Activated T-helper 9 cell treated with anti-CD3 and anti-CD28 coated beads, Interleukin-2, amount 50 U/mL, for 16 hours (primary cell): ENCODE measurements at places on chromosomes 12 and 14.
A peak's percentile ranks its signal among the peaks of the same experiment; 100 is the strongest.

DNA sequence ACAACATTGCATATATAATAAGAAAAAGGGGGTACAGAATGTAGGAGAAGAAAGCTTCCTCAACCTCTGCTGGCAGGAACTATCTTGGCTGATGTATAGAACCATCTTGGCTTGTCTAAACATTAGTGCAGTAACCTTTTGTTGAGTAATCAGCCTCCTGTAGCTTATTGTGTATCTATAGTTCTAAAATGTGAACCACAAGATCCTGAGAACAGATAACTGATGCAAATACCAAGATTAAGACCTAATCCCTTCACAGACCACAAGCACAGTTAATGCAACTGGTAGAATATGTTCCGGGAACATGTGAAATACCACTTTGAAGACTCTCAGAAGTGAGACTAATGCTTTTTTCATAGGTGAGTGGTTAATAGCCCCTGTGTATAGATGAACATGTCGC is 50.7 kb upstream of the KCNC2 start:
- no peak for DNase-seq

- no peak for DNase-seq
Observed at GRCh38 chr14:30078811-30079402, 151.3 kb upstream of the PRKD1 start.

- no peak for DNase-seq
Observed at GRCh38 chr14:83463500-83464098, 1929.9 kb upstream of the SEL1L start.

GRCh38 chr14:73133795-73134194 is 2.5 kb upstream of the PSEN1 start:
- DNase-seq = no peak

GRCh38 chr14:105168979-105169507 is 467 bp upstream of the JAG2 start:
- no peak for DNase-seq

GRCh38 chr12:85283560-85283959 is 3.5 kb downstream of the ALX1 start:
- DNase-seq = no peak

DNA sequence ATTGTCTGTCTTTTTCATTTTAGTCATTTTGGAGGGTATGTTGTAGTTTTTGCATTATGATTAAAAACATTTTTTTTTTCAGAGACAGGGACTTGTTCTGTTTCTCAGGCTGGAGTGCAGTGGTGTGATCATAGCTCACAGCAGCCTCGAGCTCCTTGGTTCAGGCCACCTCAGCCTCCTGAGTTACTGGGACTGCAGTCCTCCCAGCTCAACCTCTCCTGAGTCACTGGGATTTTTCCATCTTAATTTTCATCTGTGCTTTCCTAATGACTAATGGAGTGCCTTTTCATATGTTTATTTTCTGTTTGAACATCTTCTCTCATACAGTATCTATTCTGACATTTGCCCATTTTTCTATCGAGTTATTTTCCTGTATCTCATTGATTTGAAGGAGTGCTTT is 52.6 kb downstream of the DYRK2 start:
- DNase-seq = no peak

GRCh38 chr12:13376610-13377373 is 180.3 kb downstream of the EMP1 start:
- no peak for DNase-seq

DNA sequence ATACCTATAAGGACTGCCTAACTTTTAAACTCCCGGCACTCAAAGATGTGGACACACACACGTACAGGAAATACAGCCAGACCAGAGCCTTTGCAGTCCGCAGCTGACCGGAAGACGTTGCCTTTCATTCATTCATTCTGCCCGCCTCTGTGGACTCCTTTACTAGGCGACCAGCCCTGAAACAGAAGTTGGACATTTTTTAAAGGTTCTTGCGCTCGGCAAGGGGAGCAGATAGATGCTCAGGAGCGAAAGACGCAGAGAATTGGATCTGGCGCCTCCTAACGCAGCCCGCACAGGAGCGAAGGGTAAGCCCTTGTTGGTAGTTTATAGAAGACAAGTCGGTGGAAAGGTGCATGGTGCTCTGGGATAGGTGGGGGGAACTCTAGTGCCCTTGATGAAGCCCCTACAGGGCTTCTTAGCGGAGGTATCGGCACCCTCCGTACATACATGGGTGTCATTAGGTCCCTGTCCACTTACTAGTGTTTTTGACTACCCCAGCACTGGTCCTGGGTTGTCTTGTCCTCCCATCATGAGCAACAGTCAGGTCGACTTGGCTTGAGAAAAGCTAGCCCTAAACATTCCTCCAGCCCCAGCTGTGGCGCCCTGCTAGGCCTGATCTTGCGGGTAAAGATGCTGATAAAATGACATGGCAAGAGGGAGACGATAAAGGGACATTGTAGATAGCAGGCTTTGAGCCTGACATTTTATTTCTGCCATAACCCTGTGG is at the start of gene KDM2B:
Gene KDM2B, minus strand, starts transcription at position 65 of the 727 bp plus-strand sequence. CDS start 112 bp downstream, outside the sequence.
- DNase-seq = no peak

- no peak for DNase-seq
Observed at GRCh38 chr14:34682787-34683321, 31.5 kb downstream of the CFL2 start.

DNA sequence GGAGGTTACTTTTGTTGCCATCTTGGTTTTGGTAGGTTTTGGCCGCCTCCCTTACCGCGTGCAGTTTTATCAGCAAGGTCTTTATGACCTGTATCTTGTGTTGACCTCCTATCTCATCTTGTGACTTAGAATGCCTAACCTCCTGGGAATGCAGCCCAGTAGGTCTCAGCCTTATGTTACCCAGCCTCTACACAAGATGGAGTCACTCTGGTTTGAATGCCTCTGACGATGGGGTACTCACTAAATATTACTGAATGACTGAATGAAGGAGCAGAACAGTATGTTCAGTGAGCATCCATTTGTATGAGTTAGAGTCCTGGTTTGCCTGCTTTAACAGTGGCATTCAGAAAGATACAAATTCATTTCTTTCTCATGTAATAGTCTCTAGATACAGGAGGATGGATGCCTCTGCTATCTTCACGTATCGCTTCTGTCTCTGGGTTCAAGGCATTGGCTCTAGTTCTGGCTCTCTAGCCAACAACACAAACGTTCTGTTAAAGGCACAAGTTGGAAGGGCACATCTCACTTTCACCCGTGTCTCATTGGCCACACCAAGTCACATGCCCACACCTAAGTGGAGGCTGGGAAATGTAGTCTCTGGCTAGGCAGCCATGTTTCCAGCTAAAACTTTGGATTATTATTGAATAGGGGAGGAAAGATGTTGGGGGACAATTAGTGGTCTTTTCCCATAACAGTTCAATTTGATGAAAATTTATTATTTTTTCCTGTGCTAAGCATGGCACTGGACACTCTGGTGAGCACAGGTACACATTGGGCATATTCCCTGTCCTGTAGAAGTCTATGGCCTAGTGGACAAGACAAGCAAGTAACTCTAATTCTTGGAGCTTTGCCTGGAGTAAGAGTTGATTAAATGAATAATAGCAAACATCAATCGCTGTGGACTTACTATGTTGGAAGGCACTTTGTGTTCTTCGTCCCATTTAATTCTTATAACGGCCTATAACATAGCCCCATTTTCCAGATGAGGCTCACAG is 75.2 kb upstream of the RPH3A start:
- DNase-seq = no peak

DNA sequence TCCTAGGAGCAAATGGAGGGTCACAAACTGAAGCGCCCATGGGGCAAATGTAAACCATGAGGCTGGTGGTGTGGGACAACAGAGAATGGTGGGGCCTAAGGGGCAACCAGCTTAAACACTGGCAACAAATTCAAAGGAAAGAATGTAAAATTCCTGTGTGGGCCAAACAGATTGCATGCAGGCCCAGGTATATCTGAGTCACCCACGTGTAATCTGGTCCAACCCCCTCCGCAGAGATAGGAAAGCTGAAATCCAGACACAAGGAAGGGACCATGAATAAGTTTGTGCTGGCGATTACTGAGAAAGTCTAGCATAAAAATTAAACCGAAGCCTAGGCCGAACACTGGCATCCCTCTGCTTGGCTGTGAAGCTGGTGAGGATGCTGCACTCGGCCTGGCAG is 71.6 kb downstream of the ITPK1 start:
- no peak for DNase-seq

DNA sequence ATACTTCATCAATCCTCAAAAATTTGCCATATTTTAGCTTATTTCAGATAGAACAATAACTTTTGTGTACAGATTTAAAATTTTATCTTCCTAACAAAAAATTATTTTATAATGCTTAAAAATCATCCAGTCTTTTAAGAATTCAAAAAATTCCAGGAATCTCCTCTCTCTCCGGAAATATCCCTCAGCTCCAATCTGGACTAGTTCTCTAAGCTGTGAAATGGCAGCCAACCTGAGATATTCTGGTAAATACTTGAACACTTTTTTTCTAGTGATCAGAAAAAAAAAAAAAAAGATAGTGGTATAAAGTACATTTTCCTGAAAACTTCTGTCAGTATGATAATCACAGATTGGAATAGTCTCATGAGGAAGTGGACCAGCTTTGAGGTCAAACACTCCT is 57.6 kb downstream of the SSPN start:
- DNase-seq = no peak

DNA sequence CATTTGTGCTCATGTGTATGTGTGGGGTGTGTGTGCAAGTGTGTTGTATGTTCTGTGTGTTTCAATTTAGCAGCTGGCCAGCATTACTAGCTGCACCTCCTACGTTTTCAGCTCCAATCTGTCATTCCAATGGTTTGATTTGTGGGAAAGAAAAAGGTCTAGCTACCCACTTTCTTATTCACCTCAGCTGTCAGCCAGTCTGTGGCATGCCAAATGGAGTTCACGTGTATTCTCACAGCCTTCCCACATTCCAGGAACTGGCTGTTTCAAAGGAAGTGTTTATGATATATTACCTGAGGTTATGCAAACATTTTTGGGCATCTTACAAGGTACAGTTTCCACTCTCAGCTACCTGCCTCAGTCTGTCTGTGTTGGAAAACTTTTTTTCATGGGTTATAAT is 220.2 kb upstream of the CPNE8 start:
- no peak for DNase-seq

DNA sequence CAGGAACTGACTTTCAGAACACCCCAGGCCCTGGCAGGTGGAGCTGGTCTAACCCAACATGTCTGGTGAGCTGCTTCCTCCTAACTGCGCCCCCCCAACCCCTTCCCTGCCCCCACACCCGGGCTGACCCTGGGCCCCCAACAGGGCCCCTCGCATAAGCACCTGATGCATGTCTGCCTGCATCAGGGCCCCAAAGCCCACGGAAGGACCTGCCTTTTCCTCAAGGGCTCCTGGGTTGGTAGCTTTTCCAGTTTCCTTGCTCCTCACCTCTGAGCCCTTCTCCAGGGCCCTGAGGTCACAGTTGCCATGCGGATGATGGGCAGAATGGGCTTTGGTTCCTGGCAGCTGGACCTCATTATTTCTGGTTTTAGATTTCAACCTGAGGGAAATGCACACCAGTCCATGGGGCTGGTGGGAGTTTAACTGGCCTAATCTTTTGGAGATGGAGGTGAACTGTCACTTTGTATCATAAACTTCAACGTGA is 18.5 kb downstream of the TESC start:
- no peak for DNase-seq

DNA sequence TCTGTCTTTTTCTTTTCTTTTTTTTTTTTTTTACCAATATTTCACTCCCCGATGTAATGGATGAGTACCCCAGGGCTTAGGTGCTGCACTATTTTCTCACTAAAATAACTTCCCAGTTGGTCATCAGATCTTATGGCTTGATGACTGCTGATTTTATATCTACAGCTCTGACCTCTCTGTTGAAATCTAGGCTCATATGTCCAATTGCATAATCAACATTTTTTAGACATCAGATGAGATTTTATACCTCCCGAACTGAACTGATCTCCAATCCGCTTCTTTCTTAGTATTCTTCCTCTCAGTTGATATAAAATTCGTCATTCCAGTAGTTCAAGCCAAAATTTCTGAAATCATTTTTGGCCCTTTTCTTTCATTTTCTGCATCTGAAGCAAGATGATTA is 1236.5 kb downstream of the SLC16A7 start:
- no peak for DNase-seq

DNA sequence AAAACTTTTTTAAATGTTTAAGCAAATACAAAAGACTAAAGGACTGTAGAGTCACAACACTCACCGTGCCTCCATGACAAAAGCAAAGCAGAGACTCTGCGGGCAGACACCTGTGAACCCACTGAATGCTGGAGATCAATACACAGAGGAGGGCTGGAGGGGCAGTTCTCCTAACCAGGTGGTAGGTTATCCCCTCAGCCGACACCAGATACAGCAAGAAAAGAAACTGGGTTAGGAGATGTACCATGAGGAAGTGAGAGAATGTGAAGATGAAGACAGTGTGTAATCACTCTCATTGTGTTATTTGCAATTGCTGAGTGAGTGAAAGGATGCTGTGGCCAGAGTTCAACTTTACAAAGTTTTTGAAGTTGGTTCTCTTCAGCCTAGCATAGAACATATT is 480.3 kb downstream of the BCL11B start:
- no peak for DNase-seq

- peak; percentile 27 for DNase-seq
Observed at GRCh38 chr12:54993181-54993835, 8.7 kb upstream of the TESPA1 start.

DNA sequence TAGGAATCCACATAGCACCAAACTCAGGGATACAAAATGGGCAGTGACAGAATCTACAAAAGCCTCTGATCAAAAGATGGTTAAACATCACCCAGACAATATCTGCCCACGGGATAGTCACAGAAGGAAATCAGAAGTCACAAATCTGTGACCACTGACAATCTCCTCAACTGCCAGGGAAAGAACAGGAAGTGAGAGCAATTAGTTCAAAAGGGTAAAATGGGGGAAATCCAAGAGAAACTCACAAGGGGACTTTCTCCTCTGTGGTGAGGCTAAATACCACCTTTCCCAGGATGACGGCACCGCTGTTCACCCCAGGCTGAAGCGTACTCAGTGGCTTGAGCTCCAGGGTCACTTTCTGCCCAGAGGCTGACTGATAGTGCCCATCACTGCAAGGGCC is 10.7 kb downstream of the TTC5 start:
- DNase-seq = no peak
